Mucosa of gallbladder (tissue), 1 donor: ENCODE measurements at places on chromosomes 7 and 10. TPM values are rescaled to one million over a fixed set of nuclear protein-coding genes. Genes with fewer than 3 reads are reported as not detected.

The PROSER2 gene
- 8.8 TPM for total RNA-seq

DNA sequence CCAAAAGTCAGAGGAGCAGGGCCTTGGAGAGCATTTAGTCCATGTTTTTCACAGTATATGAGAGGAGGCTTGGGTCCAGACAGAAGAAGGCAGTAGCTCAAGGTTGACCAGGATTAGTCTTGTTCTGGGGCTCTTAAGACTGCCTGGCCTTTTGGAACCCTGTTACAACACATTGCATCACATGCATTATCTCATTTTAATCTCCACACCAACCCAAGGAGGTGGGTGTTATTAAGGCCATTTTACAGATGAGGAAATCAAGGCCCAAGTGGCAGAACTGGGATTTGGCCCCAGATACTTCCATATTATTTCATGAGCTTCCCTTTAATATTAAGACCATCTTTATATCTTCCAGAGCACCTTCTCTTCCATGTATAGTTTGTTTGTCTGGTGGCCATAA, 38.8 kb downstream of the RPS24 start:
- no peak for DNase-seq

GRCh38 chr10:72311667-72312066, 37.9 kb downstream of the DDIT4 start:
- DNase-seq, result no peak

The MEOX2 gene
- 2.4 TPM for total RNA-seq

- no peak for DNase-seq
These were observed 263.0 kb downstream of the PHF14 start for GRCh38 chr7:11236680-11237079.

DNA sequence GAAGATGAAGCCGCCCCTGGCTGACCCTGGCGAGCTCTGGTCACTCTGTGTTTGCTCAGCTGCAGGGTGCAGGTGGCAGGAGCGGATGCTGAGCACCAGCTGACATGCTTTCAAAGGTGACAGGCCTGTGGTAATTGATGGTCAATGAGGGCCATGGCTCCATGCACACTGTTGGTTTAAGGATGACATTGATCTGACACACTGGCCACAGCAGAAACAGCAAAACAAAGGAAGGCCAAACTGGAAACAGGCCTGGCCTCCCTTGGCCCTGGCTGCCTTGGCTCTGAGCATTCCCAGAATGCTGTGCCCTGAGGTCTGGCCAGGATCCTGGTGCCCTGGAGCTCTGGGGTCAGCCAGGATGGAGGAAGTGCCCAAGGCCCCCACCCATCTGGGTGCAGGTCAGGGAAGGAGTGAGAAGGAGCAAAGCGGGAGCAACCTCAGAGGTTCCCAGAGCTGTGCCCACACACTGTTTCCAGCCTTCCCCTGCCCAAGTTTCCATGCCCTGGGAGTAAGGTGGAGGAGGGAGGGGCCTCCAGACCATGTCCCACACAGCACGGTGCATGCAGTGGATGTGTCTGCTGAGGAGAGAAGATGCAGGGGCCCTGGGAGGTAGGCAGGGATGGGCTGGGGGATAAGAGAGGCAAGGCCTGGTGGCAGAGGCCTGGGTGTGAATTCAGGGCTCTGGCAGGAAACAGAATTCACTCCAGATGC, 302.2 kb downstream of the RPS24 start:
- DNase-seq, result no peak

- no peak for DNase-seq
These were observed 131.8 kb downstream of the ADK start for GRCh38 chr10:74282848-74283210.

The CYP26A1 gene
- total RNA-seq, result not detected
